ENCODE measurements at places on chromosomes 13 and 19.
A peak's percentile ranks its signal among the peaks of the same experiment; 100 is the strongest.

DNA sequence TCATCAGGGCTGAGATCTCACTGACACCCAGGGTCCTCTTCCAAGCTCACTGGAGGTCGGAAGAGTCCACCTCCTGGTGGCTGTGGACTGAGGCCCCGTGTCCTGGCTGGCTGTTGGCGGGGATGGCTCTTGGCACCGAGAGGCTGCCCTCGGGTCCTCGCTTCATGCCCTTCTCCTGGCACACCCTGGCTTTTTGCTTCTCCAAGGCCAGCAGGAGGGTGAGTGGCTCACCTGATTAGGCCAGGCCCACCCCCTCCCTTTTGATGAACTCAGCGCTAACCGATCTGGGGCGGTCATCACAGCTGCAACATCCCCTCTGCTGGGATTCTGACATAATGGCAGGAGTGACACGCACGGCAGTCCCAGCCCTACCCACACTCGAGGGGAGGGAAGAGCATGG lies 4.4 kb downstream of the SLC39A3 start:
- no peak for DNase-seq

DNA sequence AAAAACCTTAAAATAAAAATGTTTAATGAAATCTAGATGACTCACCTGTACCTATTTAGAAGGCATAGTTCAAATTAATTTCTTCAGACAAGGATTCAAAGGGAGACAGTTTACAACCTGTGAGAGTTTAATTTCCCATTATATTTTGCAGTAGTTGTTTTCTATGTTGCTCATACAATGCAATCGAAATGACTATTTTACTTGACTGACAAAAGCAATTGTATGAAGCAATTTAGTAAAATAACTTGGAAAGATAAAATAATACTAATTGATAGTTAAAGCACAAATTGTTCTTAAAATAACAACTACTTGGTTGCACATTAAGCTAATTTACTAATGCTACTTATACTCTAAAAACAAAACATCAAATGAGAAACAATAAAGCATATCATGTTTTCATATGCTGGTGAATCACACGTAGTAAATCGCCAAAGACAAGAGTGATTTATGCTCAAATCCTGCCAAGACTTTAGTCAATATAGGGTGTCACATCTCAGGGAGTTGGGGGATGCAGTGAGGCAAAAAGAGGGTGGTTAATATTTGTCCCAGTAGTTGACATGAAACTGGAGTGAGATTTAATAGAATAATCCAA lies 6.4 kb downstream of the DACH1 start:
- no peak for DNase-seq

DNA sequence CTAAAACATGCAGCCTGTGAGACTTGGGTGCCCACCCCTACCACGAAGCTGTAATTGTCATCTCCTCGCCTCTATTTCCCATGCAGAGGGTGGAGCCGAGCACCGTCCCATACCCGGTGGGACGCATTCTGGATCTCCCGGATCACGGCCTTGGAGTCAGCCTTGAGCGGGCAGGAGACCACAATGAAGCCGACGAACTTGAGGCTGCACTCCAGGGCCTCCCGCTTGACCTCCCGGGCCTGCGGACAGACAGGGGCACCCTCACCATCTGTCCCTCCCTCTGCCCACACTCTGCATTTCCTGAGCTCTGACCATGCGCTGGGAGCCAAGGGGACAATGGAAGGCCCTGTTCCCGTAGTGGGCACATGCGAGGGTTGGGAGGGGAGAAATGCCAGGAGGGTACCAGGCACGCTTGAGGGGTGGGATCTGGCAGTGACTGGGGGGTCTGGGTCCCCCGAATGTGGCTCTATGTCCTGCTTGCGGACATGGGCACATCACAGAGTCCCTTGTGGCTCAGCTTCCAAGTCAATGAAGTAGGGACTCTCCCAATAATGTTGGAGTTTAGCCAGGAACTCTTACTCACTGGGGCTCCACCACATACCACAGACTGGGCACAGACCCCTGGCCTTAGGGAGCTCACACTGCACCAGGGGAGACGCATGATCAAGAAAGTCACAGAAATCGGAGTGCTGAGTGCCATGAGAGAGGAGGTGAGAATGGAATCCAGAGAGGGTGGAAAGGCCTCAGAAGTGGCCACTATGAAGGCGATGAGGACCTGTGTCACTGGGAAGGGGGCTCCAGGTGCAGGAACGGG lies 9.2 kb upstream of the GMIP start:
- DNase-seq, result no peak

GRCh38 chr19:11159598-11160439 lies 4.2 kb upstream of the SPC24 start:
- DNase-seq, result no peak

DNA sequence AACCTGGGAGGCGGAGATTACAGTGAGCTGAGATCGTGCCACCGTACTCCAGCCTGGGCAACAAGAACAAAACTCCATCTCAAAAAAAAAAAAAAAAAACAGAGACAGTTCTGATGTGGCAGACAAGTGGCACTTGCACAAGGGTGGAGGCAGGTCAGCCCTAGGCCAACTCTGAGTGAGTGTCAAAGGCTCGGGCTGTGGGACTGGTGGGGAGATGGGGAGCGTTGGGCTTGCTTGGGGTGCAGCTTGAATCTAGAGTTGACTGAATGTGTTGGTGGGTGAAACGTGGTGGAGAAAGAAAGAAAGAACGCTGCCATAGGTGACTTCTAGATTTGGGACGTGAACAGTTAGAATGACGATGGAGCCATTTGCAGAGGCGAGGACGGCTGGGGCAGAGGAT lies 121.3 kb upstream of the SPACA7 start:
- no peak for DNase-seq

GRCh38 chr13:60758637-60759036 lies 361.6 kb downstream of the TDRD3 start:
- DNase-seq, result no peak

- peak; percentile 62 for DNase-seq
Observed at GRCh38 chr19:33273881-33274662, 28.3 kb downstream of the CEBPA start.

GRCh38 chr19:32322541-32322940 lies 22.9 kb upstream of the ZNF507 start:
- DNase-seq, result no peak

DNA sequence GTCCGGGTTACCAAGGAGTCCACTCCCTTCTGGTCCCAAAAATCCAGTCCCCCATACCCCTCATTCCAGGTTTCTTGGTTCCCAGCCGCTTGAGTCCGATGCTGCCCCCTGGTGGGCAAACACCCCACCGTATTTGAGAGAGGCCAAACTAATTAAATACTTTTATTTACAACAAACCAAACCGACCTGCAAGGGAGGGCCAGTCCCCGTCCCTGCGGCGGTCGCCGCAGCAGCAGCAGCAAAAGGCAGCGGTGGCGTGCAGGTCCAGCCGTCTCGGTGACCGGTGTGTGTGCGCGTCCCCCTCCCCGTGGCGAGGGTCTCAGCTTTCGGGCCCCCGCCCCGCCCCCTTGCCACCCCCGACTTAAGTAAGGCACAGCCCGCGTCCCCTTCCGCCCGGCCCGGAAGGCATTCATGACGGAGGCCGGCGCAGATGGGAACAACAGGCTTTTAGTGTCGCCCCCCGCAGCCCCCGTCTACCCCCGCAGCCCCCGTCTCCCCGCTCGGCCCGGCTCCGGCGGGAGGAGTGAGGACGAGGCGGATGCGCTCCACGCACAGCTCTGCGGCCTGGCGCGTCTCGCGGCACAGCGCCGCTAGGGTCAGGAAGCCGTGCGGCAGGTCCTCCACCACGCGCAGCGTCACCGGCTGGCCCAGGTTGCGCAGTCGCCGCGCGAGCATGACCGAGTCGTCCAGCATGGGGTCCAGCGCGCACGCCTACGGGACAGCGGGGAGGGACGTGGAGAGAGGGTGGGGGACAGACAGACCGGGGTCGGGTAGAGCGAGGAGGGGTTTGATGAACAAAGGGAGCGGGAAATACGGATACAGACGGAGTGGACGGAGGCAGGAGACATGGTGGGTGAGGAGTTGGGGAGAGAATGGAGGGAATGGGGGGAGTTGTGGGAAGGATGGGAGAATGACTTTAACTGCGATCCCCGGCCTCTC lies 11.5 kb upstream of the CNFN start:
- DNase-seq, result peak; percentile 38

- DNase-seq, result no peak
Observed at GRCh38 chr13:27574661-27575060, 45.7 kb downstream of the LNX2 start.

- DNase-seq, result no peak
Observed at GRCh38 chr19:32357720-32358119, 12.3 kb downstream of the ZNF507 start.

DNA sequence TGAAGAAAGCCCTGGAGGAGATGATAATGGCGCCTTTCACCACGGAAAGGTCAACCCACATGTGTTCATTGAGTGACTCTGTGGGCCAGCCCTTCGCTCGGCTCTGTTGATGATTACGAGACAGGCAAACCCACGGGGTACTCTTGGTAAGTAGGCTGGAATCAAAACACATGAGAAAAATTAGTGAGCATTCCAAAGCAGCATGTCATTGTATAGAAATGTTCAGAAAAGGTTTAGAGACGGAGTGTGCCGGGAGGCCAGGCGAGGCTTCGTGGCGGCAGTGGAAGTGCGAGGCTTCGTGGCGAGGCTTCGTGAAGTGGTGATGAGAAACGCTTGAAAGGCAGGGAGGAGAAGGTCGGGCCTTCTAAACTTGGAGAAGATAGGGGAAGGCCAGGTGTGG lies 144.3 kb downstream of the ZNF536 start:
- no peak for DNase-seq

GRCh38 chr13:66673401-66673800 lies 556.7 kb downstream of the PCDH9 start:
- DNase-seq, result no peak

GRCh38 chr19:16668176-16668575 lies 7.2 kb downstream of the TMEM38A start:
- no peak for DNase-seq
